ENCODE measurements at places on chromosomes 12 and 14.

- no peak for DNase-seq
These were observed 76.6 kb upstream of the CCND2 start for GRCh38 chr12:4196805-4197420.

- DNase-seq: no peak
These were observed 396.5 kb downstream of the FOXG1 start for GRCh38 chr14:29163109-29163508.

- no peak for DNase-seq
These were observed 57.3 kb upstream of the TMEM132D start for GRCh38 chr12:129961091-129961490.

- no peak for DNase-seq
These were observed 1.2 kb downstream of the PYROXD1 start for GRCh38 chr12:21438643-21439042.

- DNase-seq: no peak
These were observed 285.8 kb upstream of the G2E3 start for GRCh38 chr14:30272848-30273832.

DNA sequence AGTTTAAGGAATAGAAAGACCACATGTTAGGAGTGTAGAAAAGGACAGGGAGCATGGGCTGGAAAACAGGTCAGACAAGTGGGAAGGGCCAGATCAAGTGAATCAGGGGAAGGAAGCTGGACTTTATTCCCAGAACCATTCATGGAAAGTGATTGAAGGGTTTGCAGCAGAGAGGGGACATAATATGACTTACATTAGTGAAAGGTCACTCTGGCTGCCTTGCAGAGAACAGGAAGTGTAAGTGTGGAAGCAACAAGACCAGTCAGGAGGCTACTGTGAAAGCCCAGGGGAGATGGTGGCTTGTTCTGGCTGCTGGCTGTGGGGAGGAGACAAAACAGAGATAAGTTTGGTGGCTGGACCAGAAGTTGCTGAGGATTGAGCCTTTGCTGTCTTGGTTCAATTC lies 69.1 kb downstream of the VCPKMT start:
- DNase-seq: no peak

GRCh38 chr14:77598366-77599070 lies 17.9 kb downstream of the SPTLC2 start:
- DNase-seq: no peak

DNA sequence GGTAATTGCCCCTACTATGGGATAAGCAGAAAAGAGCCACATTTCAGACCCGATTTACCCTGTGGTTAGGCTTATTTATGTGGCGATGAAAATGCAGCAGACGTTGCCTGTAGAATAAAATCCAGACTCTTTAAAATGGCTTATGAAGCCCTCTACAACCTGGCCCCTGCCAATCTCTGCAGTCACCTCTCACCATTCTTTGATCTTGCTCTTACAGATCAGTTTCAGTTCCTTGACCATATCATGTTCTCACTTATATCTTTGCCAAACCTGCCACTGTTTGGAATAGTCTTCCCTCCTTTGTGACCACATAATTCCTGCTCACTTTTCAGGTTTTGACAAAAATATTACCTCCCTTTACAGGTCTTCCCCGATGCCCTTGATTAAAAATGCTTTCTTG lies 264.3 kb upstream of the GARIN6 start:
- DNase-seq: no peak
